ENCODE measurements at places on chromosomes 12 and 14. TPM values are rescaled to one million over a fixed set of nuclear protein-coding genes. Genes with fewer than 3 reads are reported as not detected.

LRTM2 gene
- total RNA-seq = 0.05 TPM

GRCh38 chr12:66428261-66428660 lies 126.0 kb downstream of the HELB start:
- no peak for DNase-seq

DNA sequence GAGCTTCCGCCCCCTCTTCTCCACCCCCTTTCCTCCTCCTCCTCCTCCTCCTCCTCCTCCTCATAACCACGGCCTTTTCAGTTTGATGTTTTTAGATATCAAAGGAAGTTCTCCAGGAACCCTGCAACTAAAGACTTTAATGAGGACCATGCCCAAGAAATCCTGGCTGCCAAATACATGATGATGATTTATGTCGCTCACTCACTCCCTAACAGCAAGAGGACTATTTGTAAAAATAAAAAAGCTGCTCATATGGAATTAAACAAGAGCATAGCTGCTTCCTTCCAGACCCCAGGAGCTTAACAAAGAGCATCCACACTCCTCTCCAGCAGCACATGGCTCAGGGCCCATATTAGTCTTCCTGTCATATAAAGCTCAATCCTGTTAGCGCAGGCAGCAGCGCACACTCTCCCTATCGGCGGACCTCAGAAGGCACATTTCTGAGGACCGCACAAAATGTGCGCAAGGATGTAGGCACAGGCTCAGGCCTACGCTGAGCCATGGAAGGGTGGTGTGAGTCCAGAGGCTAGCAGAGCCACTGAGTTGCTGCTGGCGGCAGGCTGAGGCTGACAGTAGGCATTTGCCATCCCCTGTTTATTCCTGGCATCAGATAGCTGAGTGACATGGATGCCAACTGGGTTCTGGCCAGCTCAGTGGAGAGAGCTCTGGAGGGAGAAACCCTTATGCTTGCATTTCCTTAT lies 232.8 kb downstream of the MSRB3 start:
- no peak for DNase-seq

SERPINA3 gene
- total RNA-seq = 1.3 TPM

NTF3 gene
- total RNA-seq = 0.61 TPM

DNA sequence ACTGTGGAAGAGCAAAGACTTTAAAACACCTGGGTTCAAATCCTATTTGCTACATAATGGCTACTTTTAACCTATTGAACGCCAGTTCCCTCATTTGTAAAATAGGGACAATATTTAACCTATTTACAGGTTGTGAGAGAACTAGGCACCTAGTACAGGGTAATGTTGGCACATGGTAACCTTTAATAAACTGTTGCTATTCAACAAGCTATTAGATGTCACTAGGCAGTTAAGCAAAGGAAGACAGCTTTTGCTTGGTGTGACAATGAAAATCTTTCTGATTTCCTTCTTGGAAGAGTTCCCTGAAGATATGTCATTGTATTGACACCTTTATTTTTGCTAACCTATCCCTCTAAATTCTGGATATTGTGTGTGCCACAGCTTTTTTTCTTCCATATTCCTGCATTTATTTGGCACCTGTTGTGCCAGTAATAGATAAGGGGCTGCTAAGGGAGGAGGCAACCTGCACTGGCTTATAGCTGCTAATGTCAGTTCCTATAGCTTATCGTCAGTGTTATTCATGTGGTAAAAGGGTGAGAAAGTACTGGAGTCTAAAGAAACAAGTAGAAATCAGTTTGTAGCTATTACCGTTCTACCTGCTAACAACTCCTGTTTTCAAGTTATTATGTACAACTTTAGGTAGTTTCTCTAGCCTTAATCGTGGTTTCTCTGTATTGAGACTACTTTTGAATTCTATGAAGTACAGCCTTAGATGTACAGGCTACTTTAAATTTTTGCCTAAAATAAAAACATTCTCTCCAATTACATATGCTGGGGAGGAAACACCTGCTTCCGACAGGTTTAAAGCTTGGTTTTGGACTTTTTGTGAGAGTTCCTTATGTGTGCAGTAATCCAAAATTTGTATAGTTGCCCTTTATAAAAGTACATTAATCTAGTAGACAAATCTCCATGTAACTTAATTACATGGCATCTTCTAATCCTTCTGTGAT lies 24.3 kb downstream of the HIF1A start:
- DNase-seq = no peak
